ENCODE measurements at places on chromosomes 5 and 9.

DNA sequence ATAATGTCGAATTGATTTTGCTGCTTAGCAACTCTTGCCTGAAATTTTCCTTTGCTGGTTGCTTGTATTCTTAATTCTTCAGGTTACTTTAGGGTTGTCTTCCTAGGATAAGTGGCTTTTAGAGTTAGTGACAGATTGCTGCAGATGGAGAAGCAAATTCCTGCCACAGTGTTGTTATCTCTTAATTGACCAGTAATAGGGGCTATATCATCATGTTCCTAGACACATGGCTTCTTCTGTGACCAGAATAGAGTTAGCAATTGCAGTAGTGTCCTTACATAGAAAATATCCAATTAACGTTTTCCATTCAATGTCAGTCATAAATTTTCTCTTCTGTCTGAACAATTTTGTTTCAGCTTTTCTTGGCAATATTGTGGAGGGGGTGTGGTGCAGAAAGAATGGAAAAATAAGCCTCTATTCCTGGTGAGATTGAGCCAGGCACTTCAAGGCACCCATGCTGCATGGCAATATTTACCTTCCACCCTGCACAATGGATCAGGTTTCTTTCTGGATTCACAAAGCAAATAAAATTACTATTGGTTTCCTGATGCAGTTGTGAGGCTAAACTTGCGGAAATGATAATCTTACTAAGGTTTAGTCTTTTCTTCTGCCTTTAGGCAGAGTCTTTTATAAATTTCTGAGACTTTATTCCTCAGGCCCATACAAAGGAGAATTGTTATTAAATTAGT, 1481.5 kb downstream of the EFNA5 start:
- DNase-seq, result no peak

DNA sequence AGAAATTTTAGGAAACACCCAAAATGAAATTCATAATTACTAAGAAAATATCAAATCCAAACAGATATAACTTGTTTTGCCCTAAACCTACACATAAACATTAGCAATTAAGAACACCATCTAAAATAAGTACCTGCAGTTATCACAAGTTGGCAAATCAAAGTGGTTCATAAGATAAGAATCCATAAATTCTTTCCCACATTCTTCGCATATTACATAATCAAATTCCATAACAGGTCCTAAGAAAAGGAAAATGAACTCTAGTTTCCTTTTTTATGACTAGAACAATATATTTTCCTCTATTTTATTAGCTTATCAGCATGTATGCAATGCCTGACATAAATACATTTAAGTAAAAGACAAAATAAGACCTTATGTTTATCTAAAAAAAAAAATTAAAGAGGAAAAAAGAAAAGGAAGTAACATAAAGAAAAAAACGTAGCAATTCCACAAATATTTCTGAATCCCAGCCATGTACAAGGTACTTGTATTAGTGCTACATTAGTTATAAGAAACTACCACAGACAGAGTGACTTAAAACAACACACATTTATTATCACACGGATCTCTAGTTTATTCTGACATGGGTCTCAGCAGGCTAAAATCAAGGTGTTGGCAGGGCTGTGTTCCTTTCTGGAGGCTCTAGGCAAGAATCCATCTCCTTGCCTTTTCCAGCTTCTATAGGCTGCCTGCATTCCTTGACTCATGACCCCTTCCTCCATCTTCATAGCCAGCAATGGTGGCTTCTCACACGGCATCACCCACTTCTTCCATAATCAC, 7.5 kb downstream of the XPA start:
- DNase-seq, result no peak

DNA sequence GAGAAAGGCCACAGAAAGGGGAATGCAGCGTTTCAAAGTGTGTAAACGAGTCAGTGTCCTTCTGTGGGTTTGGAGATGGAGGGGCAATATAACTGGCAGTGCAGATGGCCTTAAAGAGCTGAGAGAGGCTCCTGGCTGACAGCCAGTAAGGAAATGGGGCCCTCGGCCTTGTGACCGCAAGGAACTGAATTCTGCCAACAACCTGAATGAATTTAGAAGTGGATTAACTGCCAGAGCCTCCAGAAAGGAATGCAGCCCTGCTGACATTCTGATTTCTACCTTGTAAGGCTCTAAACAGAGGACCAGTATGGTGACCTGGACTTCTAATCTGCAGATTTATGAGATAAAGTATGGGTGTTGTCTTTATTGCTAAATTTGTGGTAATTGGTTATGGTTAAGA, 17.5 kb upstream of the NREP start:
- no peak for DNase-seq

DNA sequence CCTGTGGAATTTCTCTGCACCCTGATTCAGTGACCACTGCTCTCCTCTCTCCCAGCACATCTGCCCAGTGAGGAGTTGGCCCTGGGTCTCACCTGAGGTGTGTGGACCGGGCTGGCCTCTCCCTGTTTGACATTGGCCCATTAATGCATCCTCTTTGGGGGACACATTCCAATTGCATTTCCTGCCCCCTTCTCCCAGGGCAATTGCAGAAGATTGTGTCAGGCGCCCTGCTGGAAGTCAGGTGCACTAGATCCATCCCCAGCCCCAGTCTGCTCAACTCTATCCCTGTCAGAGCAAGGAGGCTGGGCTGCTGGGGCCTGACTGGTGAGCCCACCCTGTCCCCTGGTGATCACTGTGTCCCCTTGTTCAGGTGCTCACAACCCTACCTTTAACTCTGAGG, 84.5 kb downstream of the LMX1B start:
- DNase-seq, result no peak

- DNase-seq, result no peak
These were observed 26.2 kb downstream of the SLC12A2 start for GRCh38 chr5:128109766-128110165.

GRCh38 chr9:116572095-116572748, 114.9 kb upstream of the TRIM32 start:
- DNase-seq, result peak; percentile 54

Measured in activated CD4-positive, alpha-beta T cell treated with anti-CD3 and anti-CD28 coated beads, Interleukin-2, Interleukin-6, amounts not matched to agents 100 ng/mL and 50 ng/mL, durations not matched to agents 16 hours and 8 hours (primary cell).